ENCODE measurements at places on chromosomes 6 and 20.
A peak's percentile ranks its signal among the peaks of the same experiment; 100 is the strongest.

GRCh38 chr6:169289619-169290339, 36.1 kb upstream of the THBS2 start:
- DNase-seq: no peak

- DNase-seq: no peak
These were observed 225.3 kb upstream of the SULF2 start for GRCh38 chr20:48010623-48011022.

GRCh38 chr20:51388756-51389542, 153.6 kb downstream of the NFATC2 start:
- DNase-seq: no peak

GRCh38 chr6:25769983-25770382, 15.4 kb downstream of the SLC17A4 start:
- no peak for DNase-seq

- DNase-seq: peak; percentile 87
These were observed 650 bp downstream of the DCBLD1 start for GRCh38 chr6:117483004-117483644.

GRCh38 chr6:131931063-131931750, 20.0 kb downstream of the CCN2 start:
- no peak for DNase-seq

DNA sequence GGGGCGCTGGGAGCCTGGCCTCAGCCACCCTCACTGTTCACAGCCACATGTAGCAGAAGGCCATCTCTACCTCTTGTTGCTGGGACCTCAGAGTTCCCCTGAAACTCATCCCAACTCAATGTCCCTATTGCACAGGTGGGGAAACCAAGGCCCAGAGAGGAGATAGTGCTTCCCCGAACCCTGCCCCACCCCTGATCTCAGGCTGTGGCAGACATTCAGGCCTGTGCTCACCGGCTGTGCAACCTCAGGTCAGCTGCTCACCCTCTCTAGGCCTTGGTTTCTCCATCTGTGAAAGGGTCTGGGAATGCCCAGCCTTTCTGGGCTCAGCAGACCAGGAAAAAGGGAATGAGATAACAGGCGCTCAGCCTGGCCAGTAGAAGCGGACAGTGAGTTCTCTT, 6.4 kb upstream of the SLC52A3 start:
- DNase-seq: no peak

GRCh38 chr6:108883172-108883571, 35.0 kb downstream of the ARMC2 start:
- no peak for DNase-seq

DNA sequence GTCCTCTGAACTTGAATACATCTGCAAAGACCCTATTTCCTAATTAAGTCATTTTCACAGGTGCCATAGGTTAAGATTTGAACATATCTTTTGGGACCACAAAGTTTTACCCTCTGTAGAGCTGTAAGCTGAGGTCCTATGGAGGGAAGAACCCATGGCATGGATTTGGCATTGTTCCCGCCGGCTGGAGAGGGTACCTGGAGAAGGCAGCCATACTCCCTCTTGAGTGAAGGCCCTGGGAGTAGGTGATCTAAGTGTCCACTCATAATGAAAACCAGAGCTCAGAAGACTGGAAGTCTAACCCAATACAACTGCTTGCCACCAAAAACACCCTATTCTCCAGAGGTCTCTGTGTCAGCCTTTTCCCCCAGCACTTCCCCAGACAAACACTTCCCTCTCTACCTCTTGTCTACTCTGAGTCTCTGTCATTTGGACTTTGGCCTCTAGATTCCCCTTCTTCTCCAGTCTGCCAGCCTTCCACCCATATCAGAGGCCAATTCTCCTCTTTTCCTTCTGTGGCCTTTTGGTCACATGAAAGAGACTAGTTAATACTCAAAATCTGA, 363.9 kb downstream of the MAFB start:
- no peak for DNase-seq

GRCh38 chr20:25571817-25572216, 13.5 kb downstream of the NINL start:
- no peak for DNase-seq

- DNase-seq: no peak
These were observed 372.1 kb upstream of the CNR1 start for GRCh38 chr6:88538130-88538706.

GRCh38 chr6:170063431-170063830, 227.4 kb downstream of the DLL1 start:
- peak; percentile 67 for DNase-seq

- DNase-seq: no peak
These were observed at the start of gene CST2 for GRCh38 chr20:23826541-23827021. Gene CST2, minus strand, starts transcription at chr20:23826729. Its CDS starts 69 bp downstream, at chr20:23826660.

DNA sequence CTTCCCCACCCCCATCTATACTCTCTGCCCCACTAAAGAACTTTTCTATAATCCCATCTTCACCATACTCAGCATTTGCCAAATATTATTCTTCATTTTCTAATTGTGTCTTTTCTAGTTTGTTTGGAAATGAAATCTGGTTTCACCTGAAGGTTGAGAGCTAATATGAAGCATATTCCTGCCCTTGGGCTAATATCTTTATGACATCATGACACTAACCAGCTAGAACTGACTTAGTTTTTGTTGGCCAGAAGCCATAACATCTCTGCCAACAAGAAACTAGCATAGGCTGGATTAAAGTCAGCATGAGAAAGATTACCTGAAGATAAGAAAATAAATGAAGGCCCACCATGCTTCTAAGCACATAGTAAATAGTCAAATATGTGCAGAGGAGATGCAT, 16.7 kb downstream of the UNC5CL start:
- no peak for DNase-seq

- no peak for DNase-seq
These were observed 85.5 kb downstream of the KHDC1L start for GRCh38 chr6:73139681-73140383.

- DNase-seq: peak; percentile 66
These were observed at the start of gene SPATS1 for GRCh38 chr6:44342489-44342888. Gene SPATS1, plus strand, starts transcription at chr6:44342650. Its CDS starts 446 bp downstream, at chr6:44343096.

DNA sequence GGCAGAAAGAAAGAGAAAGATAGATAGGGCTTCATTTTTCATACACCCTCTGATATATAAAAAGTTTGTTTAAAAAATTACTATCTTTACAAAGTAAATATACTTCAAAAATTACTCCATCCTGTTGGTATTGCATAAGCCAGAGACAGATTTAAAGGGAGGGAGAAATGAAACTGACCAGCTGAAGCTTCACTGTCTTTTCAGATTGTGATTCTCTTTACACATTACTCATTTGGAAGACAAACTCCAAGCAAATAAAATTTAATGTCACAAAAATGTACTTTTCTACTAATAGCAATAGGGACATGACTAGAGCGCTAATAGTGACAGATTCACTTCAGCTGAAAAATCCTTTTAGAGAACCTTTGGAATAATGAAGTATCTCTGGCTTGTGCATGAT, 38.6 kb upstream of the MARCKS start:
- DNase-seq: no peak

- DNase-seq: no peak
These were observed 455.2 kb downstream of the PLCB1 start for GRCh38 chr20:8587251-8587650.

DNA sequence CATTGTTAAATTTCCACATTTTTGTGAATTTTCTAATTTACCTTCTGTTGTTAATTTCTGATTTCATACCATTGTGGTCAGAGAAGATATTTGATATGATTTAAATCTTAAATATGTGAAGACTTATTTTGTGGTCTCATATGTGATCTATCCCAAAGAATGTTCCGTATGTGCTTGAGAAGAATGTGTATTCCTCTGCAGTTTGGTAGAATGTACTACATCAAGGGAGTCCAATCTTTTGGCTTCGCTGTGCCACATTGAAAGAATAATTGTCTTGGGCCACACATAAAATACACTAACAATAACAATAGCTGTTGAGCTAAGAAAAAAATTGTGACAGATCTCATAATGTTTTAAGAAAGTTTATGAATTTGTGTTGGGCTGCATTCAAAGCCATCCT, 176.2 kb upstream of the PRND start:
- DNase-seq: no peak

- no peak for DNase-seq
These were observed 186.7 kb downstream of the TFAP2C start for GRCh38 chr20:56815796-56816195.

DNA sequence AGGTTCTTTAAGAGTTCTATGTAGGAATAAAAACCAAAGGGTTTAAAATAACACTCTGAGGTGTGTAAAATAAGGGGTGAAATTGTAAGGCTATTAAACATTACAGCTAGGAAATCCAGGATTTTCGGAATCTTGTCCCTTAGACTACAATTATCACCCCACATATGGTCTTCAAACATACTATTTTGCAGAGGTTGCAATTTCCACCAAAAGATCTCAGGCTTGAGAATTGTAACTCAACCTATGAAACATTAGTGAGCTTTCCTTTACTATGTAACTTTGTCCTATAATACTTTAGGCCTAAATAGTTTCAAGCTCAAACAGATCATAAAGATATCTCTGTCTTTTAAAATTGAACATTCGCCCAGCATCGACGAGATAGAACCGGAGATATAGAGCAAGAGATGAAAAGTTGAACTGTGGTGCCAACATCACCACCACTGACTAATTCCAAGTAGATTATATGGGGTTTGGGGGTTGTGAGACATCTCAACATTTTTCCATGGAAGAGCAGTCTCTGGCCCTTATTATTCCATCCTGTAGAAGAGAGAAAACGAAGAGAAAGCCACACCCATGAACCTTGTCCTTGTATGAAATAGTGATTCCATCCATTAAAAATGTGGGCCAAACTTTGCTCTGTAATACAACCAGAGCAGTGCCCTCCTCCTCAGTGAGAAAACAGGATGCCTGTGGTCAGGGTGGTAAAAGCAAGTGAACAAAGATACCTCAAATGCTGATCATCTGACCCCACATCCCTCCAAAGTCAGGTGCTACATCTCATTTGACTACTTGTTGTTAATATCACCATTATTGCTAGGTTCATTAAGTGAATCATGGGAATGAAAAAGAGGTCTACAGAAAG, 284.5 kb upstream of the GJE1 start:
- no peak for DNase-seq

DNA sequence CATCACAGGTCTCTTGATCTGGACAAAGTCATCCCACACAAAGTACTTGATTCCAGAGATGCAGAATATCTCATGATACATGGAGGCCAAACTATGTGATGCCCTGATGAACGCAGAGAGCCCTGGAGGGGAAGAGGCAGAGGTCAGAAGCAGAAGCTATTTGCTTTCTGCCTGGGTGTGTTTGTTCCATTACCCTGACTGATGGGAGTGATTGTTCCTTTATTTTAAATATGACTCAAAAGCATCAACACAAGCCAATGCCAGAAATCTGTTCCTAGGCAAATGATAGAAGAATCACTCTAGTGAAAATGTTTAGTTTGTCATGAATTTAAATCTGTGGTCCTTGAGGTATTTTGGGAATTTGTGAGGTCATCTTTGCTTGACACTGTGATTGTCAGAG, 54.7 kb upstream of the GGTLC1 start:
- no peak for DNase-seq

- DNase-seq: no peak
These were observed 299.5 kb downstream of the PREX1 start for GRCh38 chr20:48528346-48528745.

DNA sequence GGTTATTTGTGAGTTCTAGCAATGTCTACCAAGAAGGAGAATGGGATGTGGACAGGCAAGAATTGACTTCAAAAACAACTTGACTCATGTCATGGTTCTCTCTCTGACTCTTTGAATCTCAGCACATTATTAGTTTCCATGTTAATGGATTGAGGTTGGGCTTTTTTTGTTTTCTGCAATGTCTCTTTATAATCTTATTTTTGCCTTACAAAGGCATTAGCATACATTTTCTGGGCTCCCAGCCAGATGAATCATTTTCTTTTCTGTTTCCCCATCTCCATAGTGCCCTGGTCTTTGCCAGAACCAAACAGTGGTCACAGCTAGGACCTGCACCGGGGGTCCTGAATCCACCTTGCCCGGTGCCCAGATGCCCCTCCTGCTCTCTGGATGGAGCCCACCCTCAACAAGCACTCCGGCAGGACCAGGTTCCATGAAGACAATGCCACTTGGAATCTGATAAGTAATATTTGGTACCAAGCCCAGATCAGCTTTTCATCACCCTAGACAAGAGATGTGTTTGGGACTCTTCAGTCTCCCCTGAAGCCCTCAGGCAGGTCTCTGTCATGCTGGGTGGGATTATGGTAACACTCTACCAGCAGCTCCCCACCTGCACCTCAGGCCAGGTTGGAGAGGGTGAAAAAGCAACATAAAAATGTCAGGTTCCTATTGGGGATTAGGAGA, 266.7 kb upstream of the SULF2 start:
- no peak for DNase-seq

- DNase-seq: no peak
These were observed 1.9 kb downstream of the GCNT2 start for GRCh38 chr6:10522929-10523573.

DNA sequence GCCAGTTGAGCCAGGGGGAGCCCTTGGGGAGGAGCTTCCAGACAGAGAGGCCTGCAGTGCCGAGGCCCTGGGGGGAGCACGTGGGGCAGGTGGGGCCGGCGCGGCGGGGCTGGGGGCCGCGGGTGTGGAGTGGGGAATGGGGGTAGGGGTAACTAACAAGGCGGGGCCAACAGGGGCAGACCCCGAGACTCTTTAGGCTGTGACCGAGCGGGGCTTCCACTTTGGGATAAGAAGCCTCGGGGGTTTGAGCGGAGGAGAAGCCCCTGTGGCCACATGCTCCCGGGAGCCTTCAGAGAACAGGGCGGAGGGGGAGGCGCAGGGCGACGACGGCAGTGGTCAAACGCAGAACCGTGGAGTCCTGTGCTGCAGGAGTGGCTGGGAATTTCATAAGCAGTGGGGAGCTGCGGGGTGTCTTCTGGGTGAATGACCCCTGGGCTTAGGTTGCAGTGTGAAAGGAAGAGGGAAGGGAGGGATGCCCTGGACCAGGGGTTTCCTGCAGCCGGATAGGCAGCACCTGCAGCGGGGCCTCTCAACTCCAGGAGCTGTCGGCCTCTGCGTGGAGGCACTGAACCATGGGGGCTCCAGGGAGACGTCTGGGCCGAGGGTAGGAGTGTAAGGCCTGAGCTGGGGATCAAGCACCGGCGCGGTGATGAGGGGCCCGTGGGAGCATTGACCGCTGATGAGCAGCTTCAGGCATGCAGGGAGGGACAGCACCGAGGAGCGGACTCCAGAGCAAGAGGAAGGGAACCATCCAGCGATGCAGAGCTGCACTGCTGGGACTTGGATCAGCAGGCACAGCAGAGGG, 121.0 kb downstream of the SYNDIG1 start:
- no peak for DNase-seq

DNA sequence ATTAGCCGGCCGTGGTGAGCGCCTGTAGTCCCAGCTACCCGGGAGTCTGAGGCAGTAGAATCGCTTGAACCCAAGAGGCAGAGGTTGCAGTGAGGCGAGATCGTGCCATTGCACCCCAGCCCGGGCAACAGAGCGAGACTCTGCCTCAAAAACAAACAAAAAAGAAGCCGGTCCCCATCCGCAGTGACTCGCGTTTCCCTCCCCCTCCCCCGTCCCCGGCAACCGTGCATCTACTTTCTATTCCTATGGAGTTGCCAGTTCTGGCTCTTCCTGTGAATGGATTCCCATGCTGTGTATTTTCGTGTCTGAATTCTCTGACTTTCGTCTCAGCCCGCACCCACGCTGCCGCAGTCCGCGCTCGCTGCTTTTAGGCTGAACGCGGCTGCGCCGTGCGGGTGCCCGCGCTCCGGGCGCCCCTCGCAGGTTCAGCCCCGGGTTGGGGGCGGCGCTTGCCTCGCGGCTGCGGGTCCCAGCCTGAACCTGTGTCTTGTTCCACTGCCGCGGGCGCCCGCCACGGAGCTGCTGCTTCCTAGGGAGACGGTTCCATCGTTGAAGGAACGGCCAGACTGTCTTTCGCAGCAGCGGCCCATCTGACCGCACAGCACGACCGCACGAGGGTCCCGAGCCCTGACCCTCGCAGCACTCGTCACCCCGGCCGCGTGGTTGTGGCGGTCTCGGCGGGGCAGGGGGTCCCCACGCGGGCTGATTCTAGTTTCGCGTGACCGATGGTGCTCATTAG, 1.1 kb upstream of the MRGBP start:
- no peak for DNase-seq

All from aorta (tissue), 5 donors.